IPS-NIHi11 (cell line): ENCODE measurements at places on chromosomes 1 and 21.

DNA sequence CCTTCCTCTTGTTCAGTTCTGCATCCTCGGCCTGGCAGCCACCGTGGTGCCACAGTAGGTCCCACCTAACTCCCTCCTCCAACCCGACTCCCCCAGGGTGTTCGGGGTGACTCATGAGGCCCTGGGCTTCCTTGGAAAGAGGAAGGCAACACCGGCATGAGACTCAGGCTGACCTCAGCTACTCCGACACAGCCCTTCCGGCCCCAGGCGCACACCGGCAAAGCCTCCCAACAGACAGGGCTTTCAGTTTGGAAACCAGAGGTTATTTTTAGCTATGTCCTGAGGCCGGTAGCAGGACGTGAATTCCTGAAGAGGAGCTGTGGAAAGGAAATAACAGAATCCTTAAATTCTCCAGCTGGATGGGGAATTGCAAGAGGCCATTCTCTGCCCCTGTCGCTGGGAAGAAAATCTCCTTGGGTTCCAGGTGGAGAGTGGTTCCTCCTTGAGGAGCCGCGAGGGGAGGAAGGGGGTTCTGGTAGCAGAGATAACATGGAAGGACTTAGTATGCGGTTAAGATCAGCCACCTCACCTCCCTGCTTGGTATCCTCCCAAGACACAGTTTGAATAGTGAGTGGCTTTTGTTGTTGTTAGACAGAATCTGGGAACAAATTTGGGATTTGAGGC lies 24.4 kb downstream of the PLXNA2 start:
- no peak for DNase-seq

- no peak for DNase-seq
Observed at GRCh38 chr21:43726686-43727518, 8.0 kb downstream of the PDXK start.

GRCh38 chr1:68197461-68197860 lies 34.9 kb downstream of the WLS start:
- DNase-seq = no peak

DNA sequence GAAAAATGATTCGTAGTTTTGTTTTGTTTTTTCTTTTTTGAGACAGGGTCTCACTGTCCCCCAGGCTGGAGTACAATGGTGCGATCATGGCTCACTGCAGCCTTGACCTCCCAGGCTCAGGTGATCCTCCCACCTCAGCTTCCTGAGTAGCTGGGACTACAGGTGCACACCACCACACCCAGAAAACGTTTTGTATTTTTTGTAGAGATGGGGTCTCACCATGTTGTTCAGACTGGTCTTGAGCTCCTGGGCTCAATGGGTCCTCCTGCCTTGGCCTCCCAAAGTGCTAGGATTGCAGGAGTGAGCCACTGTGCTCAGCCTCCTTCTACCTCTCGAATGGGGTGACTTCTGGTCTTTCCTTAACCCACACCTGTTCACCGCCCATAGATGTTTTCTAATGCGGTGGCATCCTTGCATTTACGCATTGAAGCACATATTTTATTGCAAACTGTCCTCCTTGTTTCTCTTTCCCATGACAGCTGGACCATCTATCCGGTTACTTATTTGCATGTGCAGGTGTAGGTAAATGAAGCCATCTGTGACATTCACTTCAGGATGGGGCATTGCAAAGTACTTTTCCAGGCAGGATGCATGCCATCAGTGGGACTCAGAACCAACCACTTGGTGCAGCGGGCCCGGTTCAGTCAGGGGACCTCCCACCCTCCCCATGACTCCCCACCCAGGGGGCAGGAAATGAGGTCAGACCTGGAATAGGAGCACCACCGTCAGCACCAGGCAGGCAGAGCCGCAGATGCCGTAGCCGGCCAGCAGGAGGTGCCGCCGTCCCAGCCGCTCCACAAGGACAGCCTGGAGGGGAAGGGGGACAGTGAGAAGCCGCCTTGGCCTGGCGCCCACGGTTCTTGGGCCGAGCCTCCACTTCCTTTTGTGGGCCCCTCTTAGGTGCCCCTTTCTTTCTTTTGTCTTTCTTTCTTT lies 16.5 kb downstream of the SLC2A7 start:
- peak; percentile 91 for DNase-seq

GRCh38 chr1:86849756-86850155 lies 64.2 kb downstream of the SELENOF start:
- DNase-seq = no peak

DNA sequence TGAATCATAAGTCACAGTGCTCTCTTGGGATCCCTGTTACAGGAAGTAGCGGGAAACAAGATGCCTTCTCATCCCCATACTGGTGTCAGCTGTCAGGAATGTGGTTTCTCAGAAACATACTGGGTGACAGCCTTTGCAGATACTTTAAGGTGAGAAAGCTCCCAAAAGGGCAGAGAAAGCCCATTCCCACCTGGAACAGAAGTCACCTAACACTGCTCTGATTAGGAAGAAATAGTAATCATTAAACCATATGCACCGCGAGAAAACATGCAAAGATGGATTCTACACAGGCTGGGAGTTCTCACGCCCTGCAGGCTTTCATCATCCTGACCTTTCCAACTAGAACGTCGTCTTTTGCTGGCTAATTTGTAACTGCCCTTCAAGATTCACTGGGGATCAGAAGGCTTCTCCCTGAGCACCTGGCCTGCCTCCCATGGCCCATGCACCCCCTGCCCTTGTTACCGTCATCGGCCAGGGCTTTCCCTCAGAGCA lies 46.2 kb upstream of the SLC44A3 start:
- DNase-seq = peak; percentile 33

GRCh38 chr1:195373856-195374255 lies 1234.4 kb downstream of the KCNT2 start:
- no peak for DNase-seq

GRCh38 chr1:199808110-199808870 lies 219.2 kb upstream of the NR5A2 start:
- no peak for DNase-seq

- no peak for DNase-seq
Observed at GRCh38 chr1:218369688-218370511, 24.8 kb downstream of the TGFB2 start.

DNA sequence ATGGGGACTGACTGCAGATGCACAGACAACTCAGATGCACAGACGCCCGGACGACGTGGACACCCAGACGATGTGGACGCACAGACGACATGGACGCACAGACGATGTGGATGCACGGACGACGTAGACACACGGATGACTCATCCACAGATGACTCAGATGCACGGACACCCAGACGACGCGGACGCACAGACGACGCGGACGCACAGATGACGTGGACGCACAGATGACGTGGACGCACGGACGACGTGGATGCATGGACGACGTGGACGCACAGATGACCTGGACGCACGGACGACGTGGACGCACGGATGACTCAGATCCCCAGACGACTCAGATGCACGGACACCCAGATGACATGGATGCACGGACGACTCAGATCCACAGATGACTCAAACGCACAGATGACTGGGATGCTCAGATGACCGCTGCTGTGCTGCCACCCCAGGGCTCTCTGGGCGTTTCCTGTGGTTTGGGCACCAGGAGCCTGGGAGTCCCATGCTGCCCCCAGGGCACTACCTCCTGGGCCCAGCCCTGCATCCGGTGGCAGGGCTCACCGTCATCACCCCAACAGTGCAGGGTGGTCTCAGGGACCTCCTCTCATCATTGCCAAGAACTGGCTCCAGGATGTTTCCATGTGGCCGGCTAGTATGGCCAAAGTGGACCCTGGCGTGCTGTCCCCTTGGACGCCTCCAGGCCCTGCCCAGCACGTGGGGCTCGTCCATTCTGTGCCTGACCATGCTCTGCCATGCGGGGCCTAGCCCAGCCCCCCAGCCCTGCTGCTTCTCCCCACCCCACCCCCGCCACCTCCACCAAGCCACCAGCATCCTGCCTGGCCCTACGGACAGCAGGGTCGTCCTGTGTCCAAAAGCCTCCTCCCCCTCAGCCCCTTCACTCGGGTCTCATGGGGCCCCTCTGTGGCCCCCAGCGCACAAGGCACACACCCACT lies 14.0 kb downstream of the FAAP20 start:
- DNase-seq = no peak

- no peak for DNase-seq
Observed at GRCh38 chr1:238119060-238119459, 228.3 kb upstream of the ZP4 start.

GRCh38 chr1:150365941-150366340 lies 2.0 kb downstream of the RPRD2 start:
- no peak for DNase-seq

GRCh38 chr1:32755098-32755809 lies 52.7 kb upstream of the SYNC start:
- no peak for DNase-seq

GRCh38 chr21:16496609-16497008 lies 766.8 kb downstream of the USP25 start:
- DNase-seq = no peak

DNA sequence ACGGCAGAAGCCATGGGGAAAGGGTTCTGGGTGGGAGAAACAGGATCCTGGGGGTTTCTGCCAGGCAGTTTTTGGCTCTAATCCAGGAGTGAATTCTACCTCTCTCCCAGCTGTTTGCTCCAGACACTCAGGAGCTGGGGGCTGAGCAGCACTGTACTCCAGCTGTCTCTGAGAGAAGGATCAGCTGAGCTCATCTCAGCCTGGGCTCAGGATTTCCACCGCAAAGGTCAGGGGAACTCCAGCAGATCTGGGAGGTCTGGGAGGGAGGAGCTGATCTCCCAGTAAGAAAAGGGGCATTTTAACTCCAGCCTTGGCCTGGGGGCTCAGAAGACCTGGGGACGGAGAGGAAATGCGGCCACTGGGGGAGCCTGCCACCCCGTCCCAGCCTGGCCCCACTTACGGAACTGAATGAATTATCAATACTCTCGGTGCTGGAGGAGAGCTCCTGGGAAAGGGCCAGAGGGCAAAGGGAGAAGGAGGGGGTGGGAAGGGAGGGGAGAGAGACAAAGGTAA lies 17.3 kb downstream of the PI4KB start:
- DNase-seq = peak; percentile 49

GRCh38 chr1:26733982-26734381 lies 38.2 kb downstream of the ARID1A start:
- DNase-seq = no peak

DNA sequence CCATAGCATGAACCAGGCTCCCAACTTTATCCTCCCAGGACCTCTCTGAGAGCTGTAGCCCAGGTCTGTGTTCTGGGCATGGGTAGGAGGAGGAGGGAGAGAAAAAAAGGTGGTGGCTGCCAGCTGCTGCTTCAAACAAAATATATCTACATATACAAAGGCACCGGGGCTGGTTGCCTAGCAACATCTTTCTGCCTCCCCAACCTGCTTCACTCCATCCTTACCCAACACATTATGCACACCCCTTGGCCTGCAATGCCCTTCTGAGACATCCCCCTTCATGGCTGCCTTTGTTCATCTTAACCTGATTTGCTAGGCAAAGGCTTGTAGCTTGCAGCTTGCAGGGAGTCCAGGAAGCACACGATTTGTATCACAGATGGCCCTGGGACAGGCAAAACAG lies 27.2 kb upstream of the ATP1A1 start:
- peak; percentile 55 for DNase-seq

GRCh38 chr1:161241682-161242081 lies 3.7 kb upstream of the NR1I3 start:
- DNase-seq = no peak

- peak; percentile 14 for DNase-seq
Observed at GRCh38 chr1:216457356-216457755, 34.1 kb upstream of the USH2A start.

DNA sequence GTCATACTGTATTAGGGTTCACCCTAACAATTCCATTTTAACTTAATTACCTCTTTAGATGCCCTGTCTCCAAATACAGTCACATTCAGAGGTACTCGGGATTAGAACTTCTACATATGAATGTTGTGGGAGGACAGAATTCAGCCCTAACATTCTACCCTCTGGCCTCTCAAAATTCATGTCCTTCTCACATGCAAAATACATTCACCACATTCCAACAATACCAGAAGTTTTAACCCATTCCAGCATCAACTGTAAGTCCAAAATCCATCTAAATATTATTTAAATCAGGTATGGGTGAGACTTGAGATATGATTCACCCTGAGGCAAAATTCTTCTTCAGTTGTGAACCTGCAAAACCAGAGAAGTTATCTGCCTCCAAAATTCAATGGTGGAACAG lies 14.5 kb downstream of the LY9 start:
- DNase-seq = no peak

DNA sequence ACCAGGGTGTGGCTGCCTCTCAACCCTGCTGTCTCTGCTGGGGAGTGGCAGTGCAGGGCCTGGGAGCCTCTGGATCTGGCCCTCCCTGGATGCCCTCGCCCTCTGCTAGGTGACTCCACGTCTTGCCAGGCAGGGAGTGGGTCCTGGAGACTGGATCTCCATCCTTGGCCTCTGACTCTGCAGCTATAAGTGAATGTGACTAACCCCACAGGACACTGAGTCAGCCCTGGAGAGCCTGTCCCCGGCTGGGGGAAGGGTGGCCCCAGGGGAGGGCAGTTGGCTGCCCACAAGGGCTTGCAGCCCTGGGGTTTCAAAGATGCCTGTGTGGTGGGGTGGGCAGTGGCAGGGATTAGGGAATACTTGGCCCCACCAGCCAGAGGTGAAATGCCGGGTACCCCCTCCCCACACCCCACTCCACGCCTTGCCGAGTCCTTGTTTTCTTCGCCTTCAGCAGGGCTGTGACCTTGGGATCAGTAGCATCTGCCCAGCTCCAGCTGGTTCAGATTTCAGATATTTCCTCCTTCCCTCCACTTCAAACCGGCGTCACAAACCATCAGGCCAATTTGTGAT lies 1.9 kb upstream of the MYBPH start:
- no peak for DNase-seq

DNA sequence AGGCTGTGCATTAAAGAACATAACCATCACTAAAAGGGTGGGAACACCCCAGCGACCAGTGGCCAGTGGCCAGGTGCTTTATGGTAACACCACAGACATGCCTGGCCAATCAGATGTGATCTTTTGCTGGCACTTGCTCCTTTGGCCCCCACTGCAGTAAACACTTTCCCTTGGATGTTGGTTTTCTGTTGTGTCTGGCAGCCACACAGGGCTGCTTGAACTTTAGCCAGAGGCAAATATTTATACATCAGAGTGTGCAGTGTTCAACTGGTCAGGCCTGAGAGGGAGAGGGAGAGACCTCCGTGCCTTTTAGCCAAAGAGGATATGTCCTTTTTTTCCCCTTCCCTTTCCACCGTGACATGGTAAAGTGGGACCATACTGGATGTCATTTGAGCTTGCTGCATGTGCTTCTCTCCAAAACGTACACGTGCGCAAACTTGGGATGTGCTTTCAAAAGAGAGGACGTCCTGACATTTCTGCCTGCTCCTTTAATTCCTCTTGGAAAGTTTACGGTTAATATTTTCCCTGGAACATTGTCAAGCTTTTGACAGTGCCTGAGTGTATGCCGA lies 101.2 kb downstream of the NFIA start:
- DNase-seq = no peak

GRCh38 chr1:108011295-108011694 lies 46.3 kb upstream of the VAV3 start:
- no peak for DNase-seq

- DNase-seq = no peak
Observed at GRCh38 chr1:230211436-230212145, 144.6 kb downstream of the GALNT2 start.

DNA sequence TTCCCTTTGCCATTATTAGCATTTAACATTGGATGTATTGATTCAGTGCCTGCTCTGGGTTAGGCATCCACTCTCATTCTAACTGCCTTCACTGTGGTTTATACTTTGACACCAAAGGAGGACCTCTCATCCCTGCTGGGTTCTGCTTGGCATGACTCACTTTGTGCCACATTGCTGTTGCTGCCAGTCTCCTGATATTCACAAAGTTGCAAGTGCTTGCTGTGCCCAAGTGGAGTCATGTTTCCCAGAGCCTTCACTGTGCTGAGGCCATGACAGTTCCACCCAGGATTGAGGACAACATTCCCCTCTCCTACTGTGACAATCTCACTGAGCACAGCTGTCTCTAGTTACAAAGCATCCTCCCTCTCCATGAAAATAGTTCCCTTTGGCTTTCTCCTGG lies 519.9 kb upstream of the USP24 start:
- no peak for DNase-seq
